ENCODE measurements at places on chromosomes 5 and 9.

DNA sequence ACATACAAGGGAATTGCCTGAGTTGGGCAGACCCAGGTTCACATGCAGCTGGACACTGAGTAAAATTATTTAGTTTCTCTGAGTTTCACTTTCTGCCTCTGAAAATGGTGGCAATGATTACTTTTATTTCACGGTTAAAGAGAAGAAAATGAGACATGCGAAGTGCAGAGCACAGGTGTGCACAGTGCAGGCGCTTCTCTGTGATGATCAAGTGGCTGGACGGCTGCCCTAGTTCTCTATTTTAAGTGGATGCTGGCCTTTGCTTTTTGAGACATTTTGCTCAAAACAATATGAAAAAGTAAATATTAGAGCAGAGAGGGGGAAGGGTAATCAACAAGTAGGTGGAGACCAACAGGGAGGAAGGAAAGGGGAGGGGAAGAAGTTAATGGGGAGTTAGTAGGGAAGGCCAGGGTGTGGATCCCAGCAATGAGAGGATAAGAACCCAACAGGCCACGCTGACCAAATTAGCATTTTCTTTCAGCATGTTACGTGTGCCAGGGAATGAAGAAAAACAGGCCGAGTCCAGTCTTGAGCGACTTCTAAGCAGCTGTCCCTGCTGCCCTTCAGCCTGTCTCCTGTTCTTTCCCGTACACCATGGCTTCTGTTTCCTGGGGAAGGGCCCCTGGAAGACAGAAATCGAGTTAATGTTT is 16.1 kb downstream of the SNX18 start:
- no peak for DNase-seq

- peak; percentile 14 for DNase-seq
Measured at GRCh38 chr5:73763300-73764032, 137.5 kb downstream of the ARHGEF28 start.

DNA sequence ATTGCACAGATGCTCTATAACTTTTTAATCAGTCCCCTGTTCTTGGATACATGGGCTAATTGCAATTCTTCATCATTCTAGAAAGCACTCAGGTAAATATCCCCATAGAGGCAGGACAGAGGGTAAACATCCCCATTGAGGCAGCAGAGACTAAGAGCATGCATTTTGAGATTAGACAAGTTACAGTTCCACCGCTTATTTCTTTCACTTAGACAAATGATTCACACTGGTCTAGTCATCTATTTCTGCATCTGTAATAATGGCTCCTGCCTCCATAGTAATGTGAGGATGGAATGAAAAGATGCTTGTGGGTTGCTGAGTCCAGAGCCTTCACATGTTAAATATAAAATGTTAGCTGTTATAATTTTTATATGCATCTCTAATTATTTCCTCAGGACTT is 276.9 kb downstream of the ARHGAP26 start:
- no peak for DNase-seq

DNA sequence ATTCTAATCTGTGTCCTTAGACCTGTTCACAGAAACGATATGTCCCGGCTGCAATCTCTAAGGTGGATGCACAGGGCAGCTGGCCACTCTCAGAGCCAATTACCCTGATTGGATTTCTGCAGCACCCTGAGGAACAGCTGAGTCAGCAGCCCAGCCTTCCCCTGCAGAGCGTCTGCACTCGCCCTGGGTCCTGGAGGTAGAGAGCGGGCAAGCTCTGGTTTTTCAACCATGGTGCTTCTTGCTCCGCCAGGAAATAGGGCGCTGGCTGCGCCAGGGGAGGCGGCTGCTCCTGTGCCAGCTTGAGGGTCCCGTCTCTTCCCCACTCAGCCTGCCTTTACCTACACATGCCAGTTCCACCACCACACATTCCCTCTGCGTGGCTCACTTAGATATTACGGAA is 19.2 kb downstream of the NDUFS6 start:
- DNase-seq: no peak

- DNase-seq: no peak
Measured at GRCh38 chr9:114098021-114098935, 814 bp downstream of the KIF12 start.

GRCh38 chr9:10785255-10785654 is 172.5 kb upstream of the PTPRD start:
- DNase-seq: no peak

GRCh38 chr9:77427256-77427927 is 220.7 kb downstream of the GNA14 start:
- DNase-seq: no peak

All from HS-5 (cell line).